ENCODE measurements at places on chromosomes 11 and 22.

- DNase-seq, result no peak
Observed at GRCh38 chr11:27281276-27281675, 81.7 kb downstream of the CCDC34 start.

DNA sequence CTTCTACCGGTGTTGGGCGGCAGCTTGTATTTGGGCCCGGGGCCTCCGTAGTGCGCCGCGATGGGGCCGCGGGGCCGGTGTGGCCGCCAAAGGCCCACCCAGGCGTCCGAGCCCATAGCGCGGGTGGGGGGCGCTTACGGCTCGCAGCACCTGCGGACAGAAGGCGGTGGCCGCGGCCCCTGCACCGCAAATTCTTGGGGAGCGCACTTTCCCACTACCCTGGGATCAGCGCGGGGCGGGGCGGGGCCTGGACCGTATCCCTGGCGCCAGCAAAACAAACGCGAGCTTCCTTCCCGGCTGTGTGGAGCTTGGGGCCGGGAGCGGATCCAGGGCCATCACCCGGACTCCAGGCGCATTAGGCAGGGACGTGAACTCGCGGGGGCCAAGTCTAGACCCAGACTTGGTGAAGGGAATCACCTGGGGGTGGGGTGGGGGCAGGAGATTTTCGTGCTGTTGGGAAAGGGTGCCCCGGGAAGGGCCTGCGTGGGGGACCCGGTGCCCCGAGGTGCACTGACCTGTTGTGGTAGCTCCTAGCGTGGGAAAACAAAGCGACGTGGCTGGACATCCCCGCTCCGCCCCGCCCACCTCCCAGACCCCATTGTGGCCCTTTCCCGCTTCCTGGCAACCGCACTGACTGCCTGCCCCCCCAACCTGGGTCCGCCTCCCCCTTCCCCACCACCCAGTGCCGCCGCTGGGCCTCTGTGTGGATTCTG is 2.3 kb upstream of the TYMP start:
- DNase-seq, result no peak

- no peak for DNase-seq
Observed at GRCh38 chr11:117002639-117003299, 95.5 kb downstream of the SIK3 start.

GRCh38 chr22:48227341-48228018 is 1465.0 kb downstream of the TBC1D22A start:
- DNase-seq, result no peak

DNA sequence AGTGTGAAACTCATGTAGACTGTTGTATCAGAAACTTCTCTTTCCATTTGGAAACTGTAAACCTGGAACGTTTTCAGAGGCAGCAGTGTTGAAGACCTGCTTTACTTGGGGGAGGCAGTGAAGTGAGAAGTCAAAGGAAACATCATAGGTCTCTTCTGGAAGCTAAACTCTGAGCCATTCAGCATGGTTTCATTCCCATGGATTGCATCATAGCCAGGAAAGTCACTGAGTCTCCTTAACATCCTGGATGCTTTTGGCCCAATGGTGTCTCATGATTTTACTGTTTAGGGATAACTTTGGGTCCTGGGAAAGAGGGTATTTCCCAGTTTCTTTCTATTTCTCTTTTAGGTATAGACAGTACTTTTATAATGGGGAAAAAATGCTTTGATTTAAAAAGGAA is 153.2 kb upstream of the E2F8 start:
- no peak for DNase-seq

- DNase-seq, result no peak
Observed at GRCh38 chr11:132022285-132022684, 651.9 kb downstream of the NTM start.

- DNase-seq, result no peak
Observed at GRCh38 chr11:35103366-35104208, 35.4 kb upstream of the CD44 start.

GRCh38 chr11:38046571-38047135 is 1448.6 kb upstream of the RAG2 start:
- DNase-seq, result no peak

- no peak for DNase-seq
Observed at GRCh38 chr11:64248578-64248977, 1.8 kb upstream of the PPP1R14B start.

All from NCI-H187 (cell line).